ENCODE measurements at places on chromosomes 2 and 18.

GRCh38 chr2:155498106-155498505 lies 799.6 kb downstream of the KCNJ3 start:
- DNase-seq = no peak

- no peak for DNase-seq
Observed at GRCh38 chr2:26384183-26384582, 17.5 kb upstream of the DRC1 start.

- no peak for DNase-seq
Observed at GRCh38 chr2:226303707-226304106, 495.9 kb downstream of the IRS1 start.

GRCh38 chr2:108633409-108633808 lies 85.9 kb upstream of the RANBP2 start:
- no peak for DNase-seq

DNA sequence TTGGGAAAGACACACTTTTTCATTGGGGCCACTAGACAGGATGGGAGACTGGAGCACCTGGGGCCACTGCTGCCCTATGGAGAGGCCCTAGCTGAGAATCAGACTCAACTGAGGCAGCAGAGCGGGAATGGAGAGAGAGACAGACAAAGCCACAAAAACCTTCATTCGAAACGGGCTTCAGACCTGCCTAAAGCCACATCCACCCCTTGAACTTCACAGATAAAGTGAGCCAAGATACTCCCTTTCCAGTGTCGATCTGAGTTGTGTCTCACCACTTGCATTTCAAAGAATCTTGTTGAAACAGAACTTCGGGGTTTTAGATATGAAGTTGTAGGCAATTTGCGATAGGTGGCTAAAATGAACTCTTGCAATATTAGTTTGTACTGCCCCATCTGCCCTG lies 11.3 kb upstream of the LDLRAD4 start:
- DNase-seq = no peak

- no peak for DNase-seq
Observed at GRCh38 chr18:22102953-22103646, 66.3 kb upstream of the GATA6 start.

GRCh38 chr2:100230754-100231153 lies 88.4 kb upstream of the AFF3 start:
- DNase-seq = no peak

GRCh38 chr2:23622966-23623675 lies 238.1 kb downstream of the KLHL29 start:
- DNase-seq = no peak

GRCh38 chr2:96245609-96246390 lies 20.0 kb downstream of the TMEM127 start:
- DNase-seq = no peak

GRCh38 chr2:101307950-101308431 lies 510 bp downstream of the RNF149 start:
- DNase-seq = no peak

DNA sequence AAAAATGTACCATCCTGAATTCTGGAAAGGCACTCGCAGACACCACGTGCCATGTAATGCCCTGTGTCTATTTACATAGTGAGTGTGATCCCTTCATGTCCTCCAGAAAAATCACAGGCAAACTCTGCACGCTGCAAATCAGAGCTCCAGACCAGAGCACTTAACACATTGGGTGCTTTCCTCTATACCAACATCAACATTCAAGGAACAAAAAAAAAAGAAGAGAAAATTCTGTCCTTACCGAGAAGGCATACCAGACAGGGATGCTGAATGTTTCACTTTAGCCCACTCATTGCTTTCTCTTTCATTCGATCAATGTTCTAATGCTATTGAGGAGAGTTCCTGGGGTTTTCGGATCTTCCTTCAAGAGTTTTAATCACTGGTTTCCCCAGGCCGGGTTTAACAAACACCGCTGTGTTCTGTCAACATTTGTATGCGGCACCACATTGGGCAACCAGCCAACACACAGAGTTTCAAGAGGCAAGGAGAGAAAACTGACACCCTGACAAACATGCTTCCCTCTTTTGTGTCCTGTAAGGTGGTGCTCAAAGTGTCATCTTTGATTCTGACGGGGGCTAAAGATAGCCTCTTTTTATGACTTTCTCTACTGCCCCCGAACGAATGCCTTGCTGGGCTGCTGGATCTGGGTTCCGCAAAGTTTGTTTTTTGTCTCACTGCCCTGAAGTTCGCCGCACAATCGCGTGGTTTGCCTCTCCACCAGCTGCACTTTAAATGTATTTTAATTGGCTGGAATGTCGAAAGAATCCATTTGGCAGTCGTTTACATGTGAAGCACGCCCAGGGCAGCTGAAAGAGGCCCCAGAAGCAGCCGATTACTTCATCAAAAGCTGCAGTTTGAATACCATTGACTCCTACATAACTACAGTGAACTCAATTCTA lies 106.4 kb upstream of the NCKAP5 start:
- no peak for DNase-seq

- no peak for DNase-seq
Observed at GRCh38 chr18:36590621-36591580, 237.9 kb downstream of the TPGS2 start.

DNA sequence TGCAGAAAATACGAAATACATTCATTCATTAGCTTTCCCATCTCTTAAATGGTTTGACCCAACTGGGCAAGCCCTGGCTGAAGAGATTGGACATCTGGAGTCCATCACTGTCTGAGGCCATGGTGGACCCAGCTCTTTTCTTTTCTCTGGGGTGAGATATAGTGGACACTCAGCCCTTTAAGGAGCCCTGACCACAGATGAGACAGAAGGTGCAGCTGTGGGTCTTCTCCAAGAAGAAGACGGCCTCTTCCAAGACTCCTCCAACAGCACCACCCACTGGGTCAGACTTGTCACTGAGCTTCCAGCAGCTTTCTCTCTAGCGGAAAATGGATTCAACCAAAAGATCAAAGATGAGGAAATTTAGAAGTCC lies 27.2 kb downstream of the TWIST2 start:
- no peak for DNase-seq

DNA sequence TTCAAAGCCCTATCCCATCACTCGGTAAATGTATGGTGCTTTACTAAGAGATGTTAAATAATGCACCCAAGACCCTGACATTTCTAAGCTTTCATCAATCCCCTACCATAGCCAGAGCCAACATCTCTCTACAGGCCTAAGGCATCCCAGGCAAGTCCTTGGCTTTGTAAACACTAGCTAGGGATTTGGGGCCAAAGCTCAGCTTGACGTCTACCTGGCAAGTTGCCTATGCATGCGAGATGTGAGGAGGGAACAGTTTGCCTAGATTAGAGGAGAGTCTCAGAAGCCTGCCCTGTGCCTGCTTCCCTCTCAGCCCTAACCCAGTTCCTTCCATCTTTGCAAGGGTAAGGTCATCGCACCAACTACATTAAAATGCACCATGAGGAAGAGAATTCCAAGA lies 221.5 kb upstream of the NCKAP5 start:
- no peak for DNase-seq

- DNase-seq = peak; percentile 5
Observed at GRCh38 chr2:117835990-117836760, 21.7 kb downstream of the DDX18 start.

- no peak for DNase-seq
Observed at GRCh38 chr2:78780256-78780655, 245.2 kb upstream of the REG3G start.

GRCh38 chr2:199395311-199395710 lies 62.4 kb downstream of the SATB2 start:
- no peak for DNase-seq

- DNase-seq = no peak
Observed at GRCh38 chr18:58605027-58606020, 23.6 kb downstream of the ALPK2 start.

- no peak for DNase-seq
Observed at GRCh38 chr2:170054997-170055396, 123.0 kb upstream of the MYO3B start.

- no peak for DNase-seq
Observed at GRCh38 chr2:955829-956731, 5.4 kb downstream of the SNTG2 start.

GRCh38 chr2:216475767-216476166 lies 22.9 kb upstream of the RPL37A start:
- no peak for DNase-seq

DNA sequence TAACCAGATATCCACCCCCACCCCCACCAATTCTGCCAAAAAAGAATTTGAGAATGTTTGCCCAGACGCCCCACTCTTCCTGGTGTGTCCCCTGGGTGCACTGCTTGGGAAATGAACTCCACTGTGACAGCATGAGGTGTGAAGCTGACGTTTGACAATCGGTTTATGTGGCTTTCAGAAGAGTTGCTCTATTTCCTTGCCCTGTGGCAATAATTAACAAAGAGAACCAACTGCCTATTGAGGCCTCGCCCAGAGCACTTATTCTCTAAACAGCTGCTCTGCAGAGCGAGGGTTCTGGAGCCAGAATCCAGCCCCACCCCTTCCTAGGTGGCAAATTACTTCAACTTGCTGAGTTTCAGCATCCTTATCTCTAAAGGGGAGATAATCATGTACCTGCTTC lies 115.8 kb upstream of the SIX3 start:
- DNase-seq = no peak

DNA sequence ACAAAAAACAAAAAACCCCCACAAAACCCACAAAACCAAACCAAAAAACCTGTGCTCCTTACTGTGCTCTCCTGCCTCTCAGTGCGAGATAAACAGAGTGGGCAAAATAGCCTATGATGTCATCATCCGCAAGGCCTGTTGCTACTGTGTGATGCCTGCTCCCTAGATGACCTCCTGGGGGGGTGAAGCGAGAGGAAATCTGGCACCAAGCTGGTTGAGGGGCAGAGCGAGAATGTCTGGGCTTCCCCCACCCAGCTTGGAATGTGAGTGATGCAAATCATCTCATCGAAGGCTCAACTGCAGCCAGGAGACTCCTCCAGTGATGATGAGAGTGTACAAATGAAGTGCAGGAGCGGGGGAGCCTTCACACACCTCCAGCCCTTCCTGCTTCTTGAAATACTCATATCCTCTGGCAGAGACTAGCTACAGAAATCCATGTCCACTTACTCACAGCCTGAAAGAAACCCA lies 57.7 kb upstream of the MAP4K3 start:
- DNase-seq = no peak

GRCh38 chr18:78207942-78208341 lies 771.7 kb upstream of the SALL3 start:
- DNase-seq = no peak

GRCh38 chr2:237043866-237044265 lies 41.8 kb upstream of the COPS8 start:
- no peak for DNase-seq

DNA sequence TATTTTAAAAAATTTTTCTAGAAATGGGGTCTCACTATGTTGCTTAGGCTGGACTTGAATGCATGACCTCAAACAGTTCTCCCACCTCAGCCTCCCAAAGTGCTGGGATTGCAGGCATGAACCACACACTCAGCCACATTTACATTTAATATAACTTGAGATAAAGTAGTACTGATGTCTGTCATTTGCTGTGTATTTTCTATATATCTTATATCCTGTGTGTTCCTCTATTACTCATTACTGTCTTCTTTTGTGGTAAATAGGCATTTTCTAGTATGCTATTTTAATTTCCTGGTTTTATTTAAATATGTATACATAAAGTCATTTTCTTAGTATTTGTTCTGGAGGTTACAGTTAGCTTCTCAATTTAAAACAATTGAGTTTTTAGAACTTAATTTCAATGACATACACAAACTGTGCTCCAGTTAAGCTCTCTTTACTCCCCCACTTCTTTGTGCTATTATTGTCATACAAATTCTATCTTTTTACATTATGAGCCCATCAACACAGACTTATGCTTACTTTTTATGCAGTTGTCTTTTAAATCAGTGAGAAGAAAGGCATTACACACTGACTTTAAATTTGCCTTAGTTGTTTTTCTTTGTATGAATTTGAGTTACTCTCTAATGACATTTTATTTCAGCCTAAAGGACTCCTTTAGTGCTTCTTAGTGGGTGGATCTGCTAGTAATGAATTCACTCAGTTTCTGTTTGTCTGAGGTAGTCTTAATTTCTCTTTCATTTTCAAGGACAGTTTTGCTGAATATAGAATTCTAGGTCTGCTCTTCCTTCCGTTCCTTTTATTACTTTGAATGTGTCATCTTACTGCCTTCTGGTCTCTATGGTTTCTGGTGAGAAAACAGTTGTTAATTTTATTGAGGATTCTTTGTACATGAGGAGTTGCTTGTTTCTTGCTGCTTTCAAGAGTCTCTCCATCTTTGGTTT lies 6.2 kb upstream of the INPP4A start:
- DNase-seq = no peak

- DNase-seq = no peak
Observed at GRCh38 chr2:55051026-55051866, 995 bp upstream of the RTN4 start.

- DNase-seq = no peak
Observed at GRCh38 chr2:45072862-45073237, 63.6 kb upstream of the SIX2 start.

DNA sequence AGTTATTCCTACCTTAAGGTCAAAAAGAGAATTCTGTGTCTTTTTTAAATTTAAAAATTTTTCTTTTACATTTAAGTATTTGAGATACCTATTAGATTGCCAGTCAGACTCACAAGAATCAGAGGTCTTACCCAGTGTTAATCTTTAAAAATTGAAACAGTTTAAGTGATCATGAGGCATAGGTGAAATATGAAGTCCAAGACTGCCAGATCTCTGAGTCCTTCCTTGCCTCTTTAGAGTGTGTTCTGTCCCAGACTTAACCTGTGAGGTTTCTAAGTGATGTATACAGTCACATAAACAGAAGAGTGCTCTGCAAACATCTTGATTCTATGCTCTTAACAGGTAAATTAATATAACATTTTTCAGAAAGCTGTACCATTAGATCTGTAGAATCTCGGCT lies 40.6 kb downstream of the ACTR3 start:
- no peak for DNase-seq

GRCh38 chr2:231530099-231531011 lies at the start of gene NMUR1:
Gene NMUR1 (minus strand): TSS chr2:231530445. CDS start chr2:231530361, 84 bp downstream.
- no peak for DNase-seq

DNA sequence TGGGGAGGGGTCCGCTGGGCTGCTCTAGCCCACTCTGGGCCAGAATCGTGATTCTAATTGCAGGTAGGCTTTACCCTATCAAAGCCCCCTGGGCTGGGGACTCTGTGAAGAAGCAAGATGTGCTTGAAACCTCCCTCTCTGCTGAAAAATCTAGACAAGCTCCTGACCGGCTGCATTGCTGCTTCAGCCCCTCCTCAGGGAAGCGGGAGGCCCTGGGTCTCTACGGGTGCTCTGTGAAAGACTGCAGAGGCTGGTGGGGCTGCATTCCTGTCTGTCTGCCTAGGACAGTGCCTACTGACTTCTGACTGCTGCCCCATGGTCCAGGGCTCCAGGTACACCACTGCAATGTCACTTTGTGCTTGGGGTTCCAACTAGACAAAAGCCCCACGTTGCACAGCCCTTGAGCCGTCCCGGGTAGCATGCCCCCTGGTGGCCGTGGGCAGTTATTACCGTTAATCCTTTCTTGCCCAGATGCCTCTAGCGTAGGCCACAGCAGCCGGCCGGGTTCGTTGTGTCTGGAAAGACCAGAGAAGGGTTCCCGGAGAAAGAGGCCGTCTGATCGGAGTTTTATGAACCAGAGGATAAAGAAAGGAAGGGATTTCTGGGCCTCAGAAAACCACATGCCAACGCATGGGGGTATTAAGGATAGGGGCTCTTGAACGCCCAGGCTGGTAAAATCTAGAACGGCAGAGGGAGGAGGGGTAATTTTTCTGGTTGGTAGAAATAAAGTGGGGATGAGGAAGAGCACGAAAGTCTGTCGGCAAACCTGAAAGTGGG lies 15.9 kb upstream of the C1QL2 start:
- no peak for DNase-seq

All from esophagus squamous epithelium (tissue), 5 donors.